ENCODE measurements at places on chromosomes 1 and 21. TPM values are rescaled to one million over a fixed set of nuclear protein-coding genes. Genes with fewer than 3 reads are reported as not detected.

DNA sequence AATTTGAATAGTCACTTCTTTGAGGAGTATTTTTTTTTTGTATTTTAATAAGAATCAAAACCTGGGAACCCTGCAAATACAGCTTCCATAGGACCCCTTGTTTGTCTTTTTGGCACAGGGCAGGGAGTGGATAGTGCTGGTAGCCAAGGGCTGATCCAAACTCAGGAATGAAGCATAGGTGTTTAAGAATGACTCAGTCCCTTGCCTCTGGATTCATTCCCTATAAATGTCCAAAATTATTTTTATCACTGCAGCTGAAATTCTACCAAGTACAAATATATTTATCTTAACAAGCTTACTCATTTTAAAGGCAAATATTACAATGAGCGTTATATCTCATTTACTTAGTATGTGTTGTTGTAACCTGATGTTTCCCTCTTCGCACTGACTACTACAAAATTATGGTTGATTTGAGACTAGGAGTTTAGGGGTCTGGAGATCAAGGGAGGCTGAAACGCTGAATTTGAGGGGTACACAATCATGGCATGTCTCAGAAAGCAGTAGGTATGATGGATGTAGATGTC, 278.6 kb upstream of the LYPLAL1 start:
- no peak for DNase-seq

GRCh38 chr1:172654535-172654934, 4.4 kb upstream of the FASLG start:
- no peak for DNase-seq

DNA sequence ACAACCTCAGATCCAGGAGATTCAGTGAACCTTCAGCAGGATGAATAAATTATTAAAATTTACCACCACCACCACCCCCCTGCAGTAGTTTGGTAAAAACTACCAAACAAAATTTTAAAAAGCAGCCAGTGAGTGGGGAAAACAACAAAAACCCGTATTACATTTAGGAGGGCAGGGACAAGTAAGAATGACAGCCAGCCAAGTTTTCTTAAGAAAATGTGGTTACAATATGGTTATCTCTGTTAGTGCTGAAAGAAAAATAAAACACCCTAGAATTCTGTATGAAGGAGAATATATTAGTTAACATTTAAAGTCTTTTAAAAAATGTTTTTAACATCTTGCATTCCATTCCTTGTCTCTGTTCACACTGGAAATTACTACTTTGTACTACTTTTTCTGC, 14.7 kb downstream of the CD46 start:
- no peak for DNase-seq

GRCh38 chr1:237864338-237865244, 26.1 kb downstream of the ZP4 start:
- DNase-seq = peak; percentile 64

- DNase-seq = no peak
Measured at GRCh38 chr1:26570287-26570686, 40.7 kb downstream of the RPS6KA1 start.

DNA sequence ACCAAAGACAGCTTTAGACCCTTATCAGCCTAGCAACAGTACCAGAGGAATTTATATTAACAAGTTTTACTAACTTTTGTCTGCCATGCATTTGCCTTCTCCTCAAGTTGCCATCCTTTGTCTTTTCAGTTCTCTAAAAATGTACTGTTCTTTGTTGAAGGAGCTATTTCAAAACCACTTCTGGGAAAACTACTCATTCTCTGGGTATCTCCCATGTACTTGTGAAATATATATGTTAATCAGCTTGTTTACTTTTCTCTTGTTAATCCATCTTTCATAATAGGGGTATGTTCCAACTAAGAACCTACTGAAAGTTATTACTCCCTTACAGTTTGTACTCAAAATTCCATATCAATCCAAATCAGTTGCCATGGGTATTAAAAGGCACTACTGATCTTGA, 16.3 kb downstream of the DPYD start:
- DNase-seq = no peak

GRCh38 chr1:167544447-167545093, 9.0 kb downstream of the CREG1 start:
- no peak for DNase-seq

DNA sequence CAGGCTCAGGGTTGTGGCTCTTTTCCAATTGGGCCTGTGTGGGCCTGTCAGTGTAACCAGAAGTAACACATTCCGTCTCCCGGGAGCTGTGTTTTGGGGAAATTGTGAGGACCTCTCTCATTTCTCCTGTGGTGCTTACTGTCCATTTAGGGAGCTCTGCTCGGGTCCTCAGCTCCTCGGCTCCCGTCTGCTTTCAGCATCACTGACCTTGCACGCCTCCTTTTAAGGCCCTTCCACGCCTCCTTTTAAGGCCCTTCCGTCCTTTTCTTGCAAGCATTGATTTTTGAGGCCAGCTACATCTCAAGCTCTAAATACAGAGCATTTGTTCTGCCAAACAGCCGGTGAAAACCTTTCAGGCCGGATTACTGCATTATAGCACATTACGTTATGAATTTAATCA, 9.7 kb downstream of the CA6 start:
- no peak for DNase-seq

DNA sequence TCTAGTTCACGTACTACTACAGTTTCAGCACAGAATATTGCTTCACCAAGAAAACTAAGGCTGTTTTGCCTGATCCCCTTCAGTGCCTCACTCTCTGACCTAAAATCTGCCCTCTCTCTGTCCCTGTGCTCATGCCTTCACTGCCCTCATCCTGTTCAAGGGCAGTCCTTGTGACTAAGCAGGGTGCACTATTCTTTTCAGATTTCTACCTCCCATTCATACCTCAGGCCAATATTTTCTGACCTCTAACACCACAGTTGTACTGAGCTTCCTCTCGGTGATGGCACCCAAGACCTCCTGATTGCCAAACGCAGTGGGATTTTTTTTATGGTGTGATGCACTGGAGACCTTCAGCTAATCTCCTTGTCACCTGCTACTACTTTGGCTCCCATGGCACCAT, 57.7 kb upstream of the GADD45A start:
- DNase-seq = no peak

DNA sequence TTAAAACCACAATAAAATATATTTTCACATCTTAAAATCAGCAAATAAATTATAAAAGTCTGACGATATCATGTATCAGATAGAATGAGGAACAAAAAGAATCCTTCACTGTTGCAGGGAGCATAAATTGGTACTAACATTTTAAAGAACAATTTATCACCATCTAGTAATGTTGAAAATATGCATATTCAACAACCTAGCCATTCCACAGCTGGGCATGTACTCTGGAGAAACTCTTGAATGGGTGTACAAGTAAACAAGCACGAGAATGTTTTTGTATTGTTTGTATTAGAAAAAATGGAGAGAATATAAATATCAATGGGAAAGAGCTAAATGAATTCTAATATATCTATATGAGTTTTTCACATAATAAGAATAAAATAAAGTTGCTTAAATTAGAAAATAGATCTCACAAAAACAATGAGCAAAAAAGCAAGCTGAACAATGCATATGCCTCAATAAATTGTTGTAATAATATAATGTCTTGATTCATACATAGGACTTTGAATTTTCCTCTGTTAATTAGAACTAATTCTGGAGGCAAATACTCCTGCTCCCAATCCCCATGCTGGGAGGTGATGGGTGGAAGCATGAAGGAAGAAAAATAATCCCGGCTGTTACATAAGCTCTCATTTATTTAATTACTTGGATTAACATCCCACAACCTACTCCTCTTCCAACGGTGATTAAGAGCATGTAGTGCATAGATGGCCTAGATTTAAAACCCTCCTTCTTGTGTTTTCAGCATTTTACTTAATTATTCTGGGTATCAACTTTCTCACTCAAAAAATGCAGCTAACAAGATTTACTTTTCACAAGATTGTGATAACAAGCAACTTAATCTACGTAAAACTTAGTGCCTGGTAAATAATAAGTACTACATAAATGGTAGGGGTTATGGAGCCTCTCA, 5.5 kb upstream of the FMO2 start:
- no peak for DNase-seq

GRCh38 chr1:183634429-183635065, 1.0 kb downstream of the ARPC5 start:
- no peak for DNase-seq

- DNase-seq = no peak
Measured at GRCh38 chr1:64935551-64936155, 30.7 kb downstream of the JAK1 start.

DNA sequence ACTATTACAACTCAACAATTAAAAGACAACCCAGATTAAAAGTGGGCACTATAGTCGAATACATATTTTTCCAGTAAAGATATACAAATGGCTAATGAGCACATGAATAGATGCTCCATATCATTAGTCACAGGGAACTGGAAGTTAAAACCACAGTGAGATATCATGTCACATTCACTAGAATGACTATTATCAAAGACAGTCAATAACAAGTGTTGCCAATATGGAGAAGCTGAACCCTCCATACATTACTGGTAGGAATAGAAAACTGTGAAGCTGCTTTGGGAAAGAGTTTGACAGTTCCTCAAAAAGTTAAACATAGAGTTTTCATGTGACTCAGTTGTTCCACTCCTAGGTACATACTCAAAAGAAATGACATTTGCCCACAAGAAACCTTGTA, 30.6 kb upstream of the MRPS6 start:
- no peak for DNase-seq

DNA sequence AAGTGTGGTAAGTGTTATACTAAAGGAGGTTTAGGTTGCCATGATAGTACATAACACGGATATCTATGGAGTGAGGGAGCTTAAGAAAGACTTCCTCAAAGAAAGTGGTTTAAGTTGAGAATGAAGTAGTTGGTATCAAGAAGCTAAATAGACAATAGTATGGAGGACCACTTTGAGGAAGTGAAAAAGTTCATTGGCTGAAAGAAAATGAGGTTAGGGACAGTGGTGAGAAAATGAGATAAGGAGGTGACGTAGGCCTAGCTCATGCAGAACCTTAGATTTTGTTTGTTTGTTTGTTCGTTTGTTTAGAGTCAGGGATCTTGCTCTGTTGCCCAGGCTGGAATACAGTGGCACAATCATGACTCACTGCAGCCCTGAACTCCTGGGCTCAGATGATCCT, 72.2 kb upstream of the PPIH start:
- DNase-seq = no peak

DNA sequence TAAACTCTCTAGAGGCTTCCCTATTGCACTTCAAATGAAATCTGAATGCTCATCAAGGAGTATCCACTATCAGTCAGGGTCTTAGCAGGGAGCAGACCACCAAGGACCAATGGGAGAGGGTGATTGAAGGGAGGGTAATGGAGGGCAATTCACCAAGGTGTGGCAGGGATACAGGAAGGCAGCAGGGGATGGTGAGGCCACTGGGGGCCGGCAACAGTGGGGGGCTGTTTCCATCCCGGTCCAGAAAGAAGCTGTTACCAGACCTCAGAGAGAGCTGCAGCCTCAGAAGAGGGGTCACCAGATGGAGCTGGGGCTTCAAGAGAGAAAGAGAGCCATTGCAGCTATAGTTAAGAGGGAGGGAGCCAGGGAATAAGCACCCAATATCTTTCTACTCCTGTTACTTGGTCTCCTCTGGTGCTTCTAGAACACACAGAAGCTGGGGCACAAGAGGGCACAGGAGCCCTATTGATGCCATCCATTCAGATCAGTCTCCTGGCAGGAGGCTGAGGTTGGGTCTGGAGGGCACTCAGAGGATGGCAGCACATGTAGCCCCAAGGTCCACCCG, 417.6 kb downstream of the PTPRU start:
- DNase-seq = no peak

GRCh38 chr1:161307892-161308638, 1.7 kb downstream of the MPZ start:
- no peak for DNase-seq

DNA sequence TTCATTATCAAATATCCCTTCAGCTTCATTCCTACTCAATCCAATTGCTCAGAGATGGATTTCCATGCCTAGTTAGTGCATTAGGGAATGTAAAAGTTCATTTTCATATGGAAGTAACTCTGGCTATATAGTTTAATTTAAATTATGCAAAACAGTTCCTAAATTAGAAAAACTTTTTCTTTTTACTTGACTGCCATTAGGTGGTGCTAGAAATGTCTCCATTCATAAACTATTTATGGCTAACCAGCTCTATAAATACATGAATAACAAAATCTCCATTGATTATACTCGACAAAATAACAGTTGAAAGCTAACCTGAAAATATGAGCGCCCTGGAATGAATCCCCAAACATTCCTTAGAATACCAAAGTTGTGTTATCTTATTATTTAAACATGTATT, 311.4 kb downstream of the USH2A start:
- no peak for DNase-seq

- DNase-seq = no peak
Measured at GRCh38 chr1:165898837-165899236, 71.4 kb downstream of the UCK2 start.

DNA sequence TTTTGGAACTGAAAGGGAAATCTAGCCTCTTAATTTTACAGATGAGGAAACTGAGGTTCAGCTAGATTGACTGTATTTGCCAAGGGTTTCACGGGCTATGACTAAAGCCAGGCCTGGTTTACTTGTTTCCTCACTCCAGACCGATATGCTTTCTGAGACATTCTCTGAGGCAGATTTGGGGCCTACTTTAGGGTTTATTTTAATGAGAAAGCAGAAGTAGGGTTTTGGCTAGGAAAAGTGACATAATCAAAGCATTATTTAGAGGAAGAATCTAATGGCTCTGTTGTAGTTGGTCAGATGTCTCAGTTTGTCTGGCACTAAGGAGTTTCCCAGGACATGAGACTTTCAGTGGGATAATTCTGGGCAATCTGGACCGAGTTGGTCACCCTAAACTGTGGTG, 1.5 kb upstream of the RPTN start:
- no peak for DNase-seq

GRCh38 chr1:37714689-37715088, 22.4 kb downstream of the CDCA8 start:
- DNase-seq = no peak

GRCh38 chr1:40786995-40787705, 3.6 kb downstream of the KCNQ4 start:
- DNase-seq = no peak

- no peak for DNase-seq
Measured at GRCh38 chr1:153343811-153344717, 4.6 kb downstream of the PGLYRP4 start.

The MATN1 gene
- total RNA-seq = not detected

The NPPB gene
- not detected for total RNA-seq

The KRTAP19-6 gene
- total RNA-seq = not detected

The CYP4A22 gene
- total RNA-seq = not detected

The TEDDM1 gene
- total RNA-seq = not detected

The CD1D gene
- total RNA-seq = 6.5 TPM

The C1orf94 gene
- 0.11 TPM for total RNA-seq

The MYBPH gene
- not detected for total RNA-seq

The SUSD4 gene
- 0.28 TPM for total RNA-seq

The SHE gene
- total RNA-seq = 3.4 TPM

The LY9 gene
- total RNA-seq = 2.6 TPM

The ANKRD13C gene
- 23.2 TPM for total RNA-seq

The NFASC gene
- 23.2 TPM for total RNA-seq

The RHOU gene
- total RNA-seq = 43.6 TPM

Data from left colon (tissue), 2 donors.